ENCODE measurements at places on chromosomes 12 and 14.

GRCh38 chr12:46933947-46934346 is 108.2 kb upstream of the SLC38A4 start:
- DNase-seq: no peak

DNA sequence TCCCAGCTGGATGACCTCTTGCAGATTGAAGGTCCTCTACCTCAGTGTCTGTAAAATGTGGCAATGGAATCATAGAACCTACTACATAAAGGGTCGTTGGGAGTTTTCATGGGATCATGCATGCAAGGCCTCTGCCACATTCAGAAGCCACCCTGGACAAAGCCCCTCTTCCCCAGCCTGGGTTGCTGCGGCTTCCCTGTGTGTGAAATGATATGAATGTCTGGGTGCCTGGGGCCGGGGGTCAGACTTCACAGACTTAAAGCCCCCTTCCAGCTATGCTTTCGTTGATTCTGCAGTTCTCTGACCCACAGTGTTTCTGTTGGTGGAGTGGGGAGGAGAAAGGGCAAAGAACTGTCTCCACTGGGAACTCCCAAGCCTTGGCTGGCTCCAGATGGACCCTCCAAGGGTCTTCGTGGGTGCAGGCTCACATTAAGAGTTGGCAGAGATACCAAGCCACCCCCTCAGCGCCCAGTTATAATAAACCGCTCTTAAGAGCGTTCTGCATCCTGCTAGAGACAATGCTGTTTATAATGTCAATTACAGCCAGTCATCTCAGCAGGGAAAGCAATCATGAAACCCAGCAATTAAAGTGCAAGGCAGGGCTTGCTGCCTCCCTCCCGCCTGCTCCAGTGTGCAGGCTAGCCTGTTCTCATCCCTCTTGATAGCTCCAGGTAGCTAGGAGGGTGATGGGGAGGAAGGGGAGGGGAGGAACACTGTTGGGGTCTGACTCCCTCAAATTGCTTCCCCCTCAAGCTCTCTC is 210.9 kb upstream of the FKBP4 start:
- no peak for DNase-seq

DNA sequence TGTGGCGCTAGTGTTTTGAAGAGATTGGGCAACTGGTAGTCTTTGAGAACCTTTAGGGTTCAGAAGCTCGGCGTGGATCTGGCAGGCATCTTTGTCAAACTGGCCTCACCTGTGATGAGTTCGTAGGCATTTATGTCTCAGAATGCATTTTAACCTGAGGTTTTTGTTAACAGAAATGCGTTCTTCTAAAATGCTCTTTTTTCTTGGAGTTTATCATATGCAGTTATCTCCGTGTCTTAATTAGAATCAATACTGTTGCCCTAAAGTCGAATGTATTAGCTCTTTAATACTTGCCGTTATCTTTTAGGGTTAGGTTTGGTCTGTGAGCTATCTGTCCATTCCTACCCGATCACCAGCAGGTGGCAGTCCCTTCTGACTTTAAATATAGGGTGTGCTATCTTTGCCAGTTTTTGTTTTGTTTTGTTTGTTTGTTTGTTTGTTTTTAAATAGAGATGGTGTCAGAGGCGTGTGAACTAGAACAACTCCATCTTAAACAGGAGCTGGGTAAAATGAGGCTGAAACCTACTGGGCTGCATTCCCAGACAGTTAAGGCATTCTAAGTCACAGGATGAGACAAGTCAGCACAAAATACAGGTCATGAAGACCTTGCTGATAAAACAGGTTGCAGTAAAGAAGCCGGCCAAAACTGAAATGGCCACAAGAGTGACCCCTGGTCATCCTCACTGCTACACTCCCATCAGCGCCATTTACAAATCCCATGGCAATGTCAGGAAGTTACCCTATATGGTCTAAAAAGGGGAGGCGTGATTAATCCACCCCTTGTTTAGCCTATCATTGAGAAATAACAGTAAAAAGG is 1.4 kb downstream of the ATF1 start:
- DNase-seq: peak; percentile 72

- no peak for DNase-seq
Observed at GRCh38 chr14:35046751-35047536, 872 bp downstream of the FAM177A1 start.

DNA sequence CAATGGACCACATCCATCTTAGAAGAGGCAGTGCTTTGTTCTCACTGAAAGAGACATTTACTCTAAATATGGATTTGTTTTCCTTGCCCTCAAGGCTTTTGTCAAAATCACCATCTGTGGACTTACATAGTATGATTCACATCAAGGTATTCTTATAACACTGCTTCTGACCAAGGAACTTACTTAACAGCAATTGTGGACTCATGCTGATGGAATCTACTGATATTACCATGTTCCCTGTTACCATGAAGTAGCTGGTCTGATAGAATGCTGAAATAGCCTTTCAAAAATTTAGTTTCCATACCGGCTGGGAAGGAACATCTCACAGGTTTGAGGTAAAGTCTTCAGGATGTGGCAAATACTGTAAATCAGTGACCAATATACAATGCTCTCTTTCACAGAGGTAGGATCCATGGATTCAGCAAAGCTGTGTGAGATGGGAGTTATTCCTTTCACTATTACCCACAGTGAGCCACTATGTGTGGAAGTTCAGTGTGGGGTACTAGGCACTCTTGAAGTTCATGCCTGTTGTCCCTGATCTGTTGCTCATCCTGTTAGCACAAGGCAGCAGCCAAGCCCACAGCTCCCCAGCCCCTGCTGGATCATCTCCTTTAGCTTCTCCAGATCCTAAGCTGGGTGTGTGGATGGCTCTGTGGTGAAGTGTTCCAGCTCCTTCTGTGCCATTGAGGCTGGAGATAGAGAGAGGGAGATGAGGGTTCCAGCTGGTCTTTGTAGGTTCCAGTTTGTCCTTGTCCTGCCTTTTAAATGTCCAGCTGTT is 126.4 kb downstream of the ATP23 start:
- DNase-seq: no peak

DNA sequence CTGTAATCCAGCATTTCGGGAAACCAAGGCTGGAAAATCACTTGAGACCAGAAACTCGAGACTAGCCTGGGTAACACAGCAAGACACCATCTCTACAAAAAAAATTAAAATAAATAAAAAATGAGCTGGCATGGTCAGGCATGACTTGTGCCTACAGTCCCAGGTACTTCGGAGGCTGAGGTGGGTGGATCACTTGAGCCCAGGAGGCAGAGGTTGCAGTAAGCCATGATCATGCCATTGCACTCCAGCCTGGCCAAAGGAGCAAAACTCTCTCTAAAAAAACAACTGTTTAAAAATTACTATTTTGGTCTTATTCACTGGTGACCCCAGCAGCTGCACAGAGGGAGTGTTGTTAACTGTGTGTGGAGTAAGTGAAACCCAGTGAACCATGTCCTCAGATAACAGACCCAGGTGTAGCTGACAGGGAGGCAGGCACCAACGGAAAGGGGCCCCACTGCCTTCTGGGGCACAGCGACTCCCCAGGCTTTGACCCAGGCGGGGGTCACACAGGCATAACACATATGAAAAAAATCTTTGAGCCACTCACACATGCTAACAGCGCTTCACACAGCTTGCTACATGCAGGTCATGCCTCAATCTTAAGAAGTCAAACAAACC is 12.1 kb downstream of the DDX54 start:
- DNase-seq: no peak

DNA sequence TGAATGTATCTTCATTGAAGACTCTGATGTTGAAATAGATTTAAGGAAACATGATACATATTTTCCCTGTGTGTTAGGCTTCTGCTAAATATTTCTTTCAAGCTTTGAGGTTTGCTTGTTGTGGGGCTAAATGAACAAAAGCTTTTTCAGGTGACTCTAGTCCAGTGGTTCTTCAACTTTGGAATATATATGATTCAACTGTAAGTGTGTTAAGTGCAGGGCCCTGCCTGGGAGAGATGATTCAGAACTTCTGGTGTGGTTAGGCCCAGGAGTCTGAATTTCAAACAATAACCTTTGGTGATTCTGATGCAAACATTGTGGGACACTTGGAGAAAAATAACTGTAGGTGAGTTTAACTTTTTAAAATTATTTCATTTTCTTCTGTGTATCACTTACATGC is 93.0 kb downstream of the TRHDE start:
- no peak for DNase-seq

- DNase-seq: no peak
Observed at GRCh38 chr12:43271659-43272058, 280.3 kb downstream of the ADAMTS20 start.

DNA sequence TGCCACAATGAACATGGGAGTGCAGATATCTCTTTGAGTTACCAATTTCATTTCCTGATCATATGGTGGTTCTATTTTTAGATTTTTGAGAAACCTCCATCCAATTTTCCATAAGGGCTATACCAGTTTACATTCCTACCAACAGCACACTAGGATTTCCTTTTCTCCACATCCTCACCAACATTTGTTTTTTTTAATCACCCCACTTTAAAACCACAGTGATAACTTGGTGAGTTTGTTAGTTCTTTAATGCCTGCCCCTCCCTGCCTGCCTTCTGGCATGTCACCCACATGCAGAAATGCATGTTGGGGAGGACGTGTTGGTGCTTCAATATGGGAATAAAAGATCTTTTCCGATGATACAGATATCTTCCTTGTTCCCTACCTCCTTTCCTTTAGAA is 167.9 kb downstream of the CAND1 start:
- no peak for DNase-seq

DNA sequence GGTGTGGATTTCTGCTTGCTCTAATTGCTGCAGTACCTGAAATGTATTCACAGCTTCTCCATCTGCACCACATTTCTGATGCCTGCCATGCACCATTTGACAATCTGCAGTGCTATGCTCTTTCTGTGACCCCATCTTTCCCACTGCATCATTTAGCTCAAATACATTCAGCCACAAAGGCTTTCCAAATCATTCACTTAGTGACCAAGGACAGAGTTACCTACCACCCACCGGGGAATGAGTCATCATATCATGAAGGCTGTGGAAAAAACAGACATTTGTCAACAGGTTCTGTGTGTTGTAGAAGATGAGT is 465.5 kb upstream of the ATP2B1 start:
- DNase-seq: no peak

- DNase-seq: no peak
Observed at GRCh38 chr12:39116861-39117260, 211.5 kb upstream of the CPNE8 start.

GRCh38 chr14:104367866-104368750 is 211.5 kb upstream of the C14orf180 start:
- no peak for DNase-seq

DNA sequence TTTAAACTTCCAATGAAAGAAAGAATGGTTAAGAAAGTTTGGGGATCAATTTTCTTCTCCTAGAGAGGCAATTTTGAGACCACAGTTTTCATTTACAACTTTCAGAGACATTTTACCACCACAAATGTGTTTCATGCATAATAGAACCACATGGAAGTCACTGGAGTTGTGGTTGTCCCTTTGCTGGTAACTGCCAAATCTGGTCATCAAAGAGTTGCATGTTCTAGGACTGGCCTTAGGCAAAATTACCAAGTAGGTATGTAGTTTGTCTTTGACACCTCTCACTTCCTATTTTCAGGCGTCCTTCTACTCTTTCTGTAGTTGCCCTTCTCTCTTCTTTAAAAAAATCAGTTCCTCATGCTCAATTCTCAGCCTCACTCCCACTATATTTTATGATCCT is 54.3 kb upstream of the TMX1 start:
- no peak for DNase-seq
